Uterus (tissue), 4 donors: ENCODE measurements at places on chromosomes 7 and 10. TPM values are rescaled to one million over a fixed set of nuclear protein-coding genes. Genes with fewer than 3 reads are reported as not detected.

DNA sequence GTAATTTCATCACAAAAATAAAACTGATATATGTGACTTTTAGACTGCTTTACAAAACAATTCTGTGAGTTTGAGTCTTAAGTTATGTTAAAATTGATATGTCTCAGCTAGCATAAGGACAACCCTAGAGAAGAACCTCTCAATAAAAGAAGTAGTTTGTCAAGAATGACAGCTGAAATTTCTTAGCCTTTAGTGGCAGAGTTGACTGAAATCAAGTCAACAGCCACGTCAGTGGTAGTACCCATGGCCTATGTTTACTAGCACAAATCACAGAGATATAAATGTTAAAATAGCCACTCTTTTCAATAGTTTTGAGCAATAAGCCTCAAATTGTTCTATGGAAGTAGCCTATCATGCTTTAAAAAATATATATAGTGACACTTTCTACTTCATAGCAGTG, 138.9 kb upstream of the FERD3L start:
- H3K27ac ChIP-seq, result no peak overlapping the region
- no peak overlapping the region for H3K4me3 ChIP-seq
- no peaks in the 10 kb centered on the region for H3K36me3 ChIP-seq
- no peaks in the 10 kb centered on the region for H3K27me3 ChIP-seq
- no peak for DNase-seq

- H3K27ac ChIP-seq, result no peak overlapping the region
- no peak for DNase-seq
- H3K27me3 ChIP-seq, result no peaks in the 10 kb centered on the region
Observed at GRCh38 chr7:29013082-29013695, 55.1 kb upstream of the TRIL start.

DNA sequence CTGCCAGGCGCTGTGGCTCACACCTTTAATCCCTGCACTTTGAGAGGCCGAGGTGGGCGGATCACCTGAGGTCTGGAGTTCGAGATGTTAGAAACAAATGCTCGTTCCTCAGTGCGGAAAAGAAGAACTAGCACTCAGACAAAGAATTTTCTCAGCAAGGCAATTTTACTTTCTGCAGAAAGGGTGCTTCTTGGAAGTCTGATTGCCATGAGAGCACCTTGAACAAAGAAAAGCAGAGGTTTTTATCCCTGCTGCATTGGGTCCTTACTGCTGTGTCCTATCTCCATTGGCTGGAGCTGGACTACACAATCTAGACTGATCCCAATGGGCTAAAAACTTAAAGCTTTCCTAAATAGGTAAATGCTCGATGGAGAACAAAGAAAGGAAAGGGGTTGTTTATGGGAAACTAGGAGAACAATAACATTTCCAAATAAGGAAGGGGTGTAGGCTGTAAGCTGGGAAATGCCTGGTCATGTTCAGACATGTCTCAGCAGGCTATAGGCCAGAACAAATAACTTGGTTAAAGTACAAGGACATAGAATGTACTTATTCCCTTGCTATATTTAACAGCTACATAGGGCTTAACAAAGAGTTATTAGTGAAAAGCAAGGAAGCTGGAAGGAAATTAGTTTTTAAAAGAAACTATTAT, 26.1 kb upstream of the ACTR3B start:
- no peaks in the 10 kb centered on the region for H3K4me1 ChIP-seq
- no peak overlapping the region for H3K27ac ChIP-seq
- no peaks in the 10 kb centered on the region for H3K27me3 ChIP-seq

GRCh38 chr7:152081088-152081487, 55.6 kb downstream of the GALNT11 start:
- H3K36me3 ChIP-seq, result no peaks in the 10 kb centered on the region
- H3K27ac ChIP-seq, result no peak overlapping the region
- no peaks in the 10 kb centered on the region for H3K27me3 ChIP-seq
- DNase-seq, result no peak
- no peaks in the 10 kb centered on the region for H3K4me1 ChIP-seq
- no peak overlapping the region for H3K4me3 ChIP-seq

DNA sequence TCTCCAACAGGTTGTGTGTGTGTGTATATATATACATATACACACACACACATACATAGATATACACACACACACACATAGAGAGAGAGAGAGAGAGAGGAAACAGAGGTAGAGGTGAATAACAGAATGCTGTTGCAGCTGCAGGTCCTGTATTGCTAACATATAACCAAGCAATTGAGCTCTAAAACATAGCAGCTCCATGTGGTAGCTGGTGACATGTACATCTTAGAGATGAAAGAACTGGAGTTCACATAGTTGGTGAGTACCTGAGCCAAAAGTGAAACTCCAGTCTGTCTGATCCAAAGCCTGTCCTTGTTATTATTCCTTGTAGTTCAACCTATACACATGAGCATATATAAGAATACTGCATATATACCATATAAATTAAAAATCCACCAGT, 152.9 kb upstream of the CSTF2T start:
- no peaks in the 10 kb centered on the region for H3K4me1 ChIP-seq
- no peak overlapping the region for H3K27ac ChIP-seq
- no peaks in the 10 kb centered on the region for H3K27me3 ChIP-seq
- no peaks in the 10 kb centered on the region for H3K36me3 ChIP-seq

ADAP1 gene
- 3.2 TPM for total RNA-seq

HHEX gene
- 33.2 TPM for total RNA-seq
